Upper lobe of left lung (tissue), 6 donors: ENCODE measurements at places on chromosomes 11 and 22.
A peak's percentile ranks its signal among the peaks of the same experiment; 100 is the strongest.

- DNase-seq, result no peak
These were observed 74.4 kb downstream of the PANX1 start for GRCh38 chr11:94203070-94203469.

- DNase-seq, result peak; percentile 66
These were observed 29.8 kb downstream of the CAPN1 start for GRCh38 chr11:65211293-65212105.

- DNase-seq, result no peak
These were observed 41.1 kb downstream of the TNRC6B start for GRCh38 chr22:40218723-40219294.

DNA sequence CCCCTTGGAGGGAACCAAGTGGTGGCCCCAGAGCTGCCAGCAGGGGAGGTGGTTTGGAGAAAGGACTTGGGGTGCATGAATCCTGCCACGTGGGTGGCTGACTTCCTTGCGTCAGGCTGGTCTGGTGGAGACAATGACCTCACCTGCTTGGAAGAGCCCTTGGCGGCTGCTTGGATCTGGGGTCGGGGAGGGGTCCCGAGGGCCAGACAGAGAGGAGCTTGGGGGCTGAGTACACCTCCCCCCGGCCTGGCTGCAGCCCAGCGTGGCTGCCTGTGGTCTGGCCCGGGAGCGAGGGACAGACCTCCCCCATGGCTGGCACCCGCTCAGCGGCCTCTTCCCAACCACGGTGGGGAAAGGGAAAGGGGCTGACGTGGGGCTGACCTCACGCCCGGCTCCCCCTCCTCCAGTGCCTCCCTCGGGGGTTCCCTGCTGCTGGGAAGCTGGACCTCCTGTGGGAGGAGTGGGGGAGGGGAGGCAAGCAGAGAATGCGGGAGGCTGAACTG, 13.8 kb downstream of the LIF start:
- no peak for DNase-seq

DNA sequence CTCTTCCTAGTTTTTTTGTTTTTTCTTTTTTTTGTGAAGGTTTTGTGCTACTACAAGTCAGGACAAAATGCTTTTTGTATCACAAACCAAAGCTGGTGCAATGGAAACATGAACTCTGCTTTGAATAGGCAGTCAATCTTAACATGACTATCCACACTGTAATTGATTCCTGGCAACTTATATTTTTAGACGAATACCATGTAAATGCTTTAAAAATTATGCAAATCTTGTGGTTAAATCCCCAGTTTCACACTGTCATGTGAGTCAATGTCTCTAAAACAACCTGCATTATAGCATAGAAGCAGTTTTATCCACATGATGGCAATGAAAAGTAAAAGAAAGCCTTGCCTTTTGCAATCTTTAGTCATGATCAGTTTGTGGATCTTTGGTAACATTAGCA, 8.9 kb downstream of the TRPC6 start:
- no peak for DNase-seq

- no peak for DNase-seq
These were observed 25.0 kb downstream of the ARHGAP8 start for GRCh38 chr22:44777364-44777755.

DNA sequence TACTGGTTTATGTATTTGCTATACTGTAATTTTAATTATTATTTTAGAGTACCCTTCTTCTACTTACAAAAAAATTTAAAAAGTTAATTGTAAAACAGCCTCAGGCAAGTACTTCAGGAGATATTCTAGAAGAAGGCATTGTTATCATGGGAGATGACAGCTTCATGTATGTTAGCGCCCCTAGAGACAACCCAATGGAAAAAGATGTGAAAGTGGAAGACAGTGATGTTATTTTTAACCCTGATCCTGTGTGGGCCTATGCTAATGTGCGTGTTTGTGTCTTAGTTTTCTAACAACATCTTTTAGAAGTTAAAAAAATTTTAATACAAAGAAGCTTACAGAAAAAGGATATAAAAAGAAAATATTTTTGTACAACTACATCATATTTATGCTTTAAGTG, 205.0 kb downstream of the FAM76B start:
- DNase-seq, result no peak

DNA sequence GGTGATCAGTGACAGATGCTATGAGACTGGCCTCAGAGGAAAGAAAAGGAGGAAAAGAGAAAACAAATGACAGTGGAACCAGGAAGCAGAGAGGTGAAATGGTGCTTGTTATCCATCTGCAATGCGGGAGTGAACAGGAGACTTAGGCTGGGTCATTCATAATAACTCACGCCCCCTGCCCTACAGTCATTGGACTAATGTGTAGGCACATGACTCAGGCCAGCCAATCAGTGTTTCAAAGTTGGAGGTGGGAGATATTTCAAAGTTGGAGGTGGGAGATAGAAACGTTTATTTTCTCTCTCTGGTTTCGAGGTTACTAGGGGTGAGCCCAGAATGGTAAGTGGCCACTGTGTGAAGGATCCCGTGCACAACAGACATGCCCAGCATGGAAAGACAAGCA, 30.3 kb downstream of the SLC22A6 start:
- DNase-seq, result no peak

DNA sequence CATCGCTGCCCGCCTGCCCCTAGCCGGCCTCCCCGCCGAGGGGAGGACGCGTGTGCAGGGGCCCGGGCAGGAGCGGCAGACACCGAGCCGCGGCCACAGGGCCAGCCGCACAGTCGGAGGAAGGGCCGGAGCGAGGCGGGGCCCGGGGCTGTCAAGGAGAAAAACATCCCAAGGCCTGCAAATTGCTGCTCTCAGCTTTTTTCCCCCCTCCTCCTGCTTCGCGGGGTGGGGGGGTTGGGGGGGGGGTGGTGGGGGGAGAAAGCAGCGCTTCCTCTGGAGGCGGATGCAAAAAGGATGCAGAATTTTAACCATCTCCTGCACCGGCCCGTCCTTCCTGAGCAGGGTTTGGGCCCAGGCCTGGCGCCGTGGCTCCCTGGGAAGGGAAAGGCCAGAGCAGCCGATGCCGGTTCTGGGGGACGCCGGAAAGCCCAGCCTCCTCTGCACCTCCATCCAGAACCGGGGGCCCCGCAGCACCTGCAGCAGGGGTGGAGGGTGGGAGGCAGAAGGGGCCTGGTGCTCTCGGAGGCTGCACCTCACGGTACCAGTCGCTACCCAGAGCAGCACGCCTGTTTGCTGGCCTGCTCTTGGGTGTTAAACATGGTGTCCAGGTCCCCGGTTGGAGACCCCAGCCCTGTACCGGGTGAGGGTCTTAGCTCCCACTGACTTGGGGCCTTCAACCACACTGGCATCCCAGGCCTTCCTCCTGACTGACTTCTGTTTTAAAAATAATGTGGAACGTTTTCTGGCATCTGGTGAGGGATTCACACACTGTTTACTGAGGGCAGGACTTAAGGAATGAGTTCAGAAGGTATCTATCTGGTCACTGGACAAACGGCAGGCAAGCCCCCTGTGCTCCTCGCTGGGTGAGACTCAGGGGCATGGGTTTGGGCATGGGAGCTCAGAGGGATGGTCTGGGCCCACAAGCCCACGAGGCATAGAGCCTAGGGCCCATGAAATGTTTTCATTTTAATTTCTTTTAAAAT, 77.4 kb upstream of the WNT7B start:
- DNase-seq, result peak; percentile 93

DNA sequence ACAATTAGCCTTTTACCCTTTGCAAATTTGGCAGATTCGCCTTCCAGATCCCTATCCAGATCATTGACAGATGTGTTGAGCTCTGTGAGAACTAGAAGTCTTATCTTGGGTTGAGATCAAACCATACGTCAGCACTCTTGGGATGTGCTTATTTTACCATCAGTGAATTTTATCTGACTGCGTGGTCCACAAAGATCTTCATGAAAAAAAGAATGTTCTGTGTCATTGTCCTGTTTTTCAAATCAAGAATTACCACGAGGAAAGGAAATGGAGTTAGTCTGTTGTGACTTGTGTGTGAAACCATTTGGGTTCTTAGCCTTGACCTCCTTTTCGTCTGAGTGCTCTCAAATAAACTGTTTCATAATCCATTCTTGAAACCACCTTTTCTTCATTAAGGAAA, 86.2 kb upstream of the SORL1-AS1 start:
- no peak for DNase-seq

DNA sequence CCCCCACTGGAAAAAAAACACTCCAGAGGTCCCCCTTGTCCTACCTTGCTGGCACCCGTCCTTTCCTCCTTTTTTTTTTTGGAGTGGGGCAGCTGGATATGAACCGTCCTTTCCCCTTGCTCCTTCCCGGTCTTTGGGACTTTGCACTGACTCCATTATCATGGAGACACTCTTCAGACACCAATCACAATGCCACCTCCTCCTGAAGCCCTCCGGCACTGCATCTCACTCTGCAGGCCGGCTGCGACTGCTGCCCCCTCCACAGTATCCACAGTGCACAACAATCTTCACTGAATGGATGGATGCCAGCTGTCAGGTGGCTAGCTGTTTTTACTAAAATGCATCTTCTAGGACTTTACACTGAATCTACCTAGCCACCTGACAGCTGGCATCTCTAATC, 12.7 kb upstream of the RGL4 start:
- DNase-seq, result no peak

- DNase-seq, result no peak
These were observed 459.1 kb downstream of the MIAT start for GRCh38 chr22:27116312-27117086.

GRCh38 chr11:27701355-27702105, 1.3 kb upstream of the BDNF start:
- peak; percentile 22 for DNase-seq

- DNase-seq, result peak; percentile 92
These were observed at the start of gene CCND1 for GRCh38 chr11:69640995-69641581. Gene CCND1 (plus strand): TSS chr11:69641156. CDS start chr11:69641314, 158 bp downstream.

GRCh38 chr11:114263513-114264170, 32.6 kb upstream of the NNMT start:
- DNase-seq, result no peak

GRCh38 chr11:75524665-75525432, 892 bp downstream of the GDPD5 start:
- DNase-seq, result peak; percentile 88

DNA sequence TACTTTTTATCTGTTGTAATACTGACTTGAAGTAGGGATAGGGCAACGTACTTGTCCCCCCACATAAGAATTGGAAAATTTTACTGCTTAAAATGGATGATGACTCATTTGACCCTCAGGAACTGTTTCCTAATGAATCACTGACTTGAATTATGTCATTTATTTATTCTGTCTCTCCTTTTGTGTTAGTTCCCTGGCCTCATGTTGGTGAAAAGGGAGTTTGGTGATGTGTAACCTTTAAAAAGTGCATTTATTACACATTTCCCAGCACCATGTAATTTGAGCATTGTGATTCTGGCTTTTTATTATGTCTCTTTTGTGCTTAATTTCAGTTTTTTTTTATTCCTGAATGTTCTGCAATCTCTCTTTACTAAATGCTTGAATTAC, 20.3 kb upstream of the PGM2L1 start:
- no peak for DNase-seq

GRCh38 chr11:1860108-1860507, 7.2 kb downstream of the LSP1 start:
- DNase-seq, result no peak

- no peak for DNase-seq
These were observed 18.0 kb downstream of the CNTF start for GRCh38 chr11:58640386-58641023.

GRCh38 chr22:46985507-46985882, 223.0 kb downstream of the TBC1D22A start:
- no peak for DNase-seq

- no peak for DNase-seq
These were observed 59.7 kb upstream of the LMO1 start for GRCh38 chr11:8323161-8323935.

- no peak for DNase-seq
These were observed 204.6 kb downstream of the DBX1 start for GRCh38 chr11:19955660-19956059.

DNA sequence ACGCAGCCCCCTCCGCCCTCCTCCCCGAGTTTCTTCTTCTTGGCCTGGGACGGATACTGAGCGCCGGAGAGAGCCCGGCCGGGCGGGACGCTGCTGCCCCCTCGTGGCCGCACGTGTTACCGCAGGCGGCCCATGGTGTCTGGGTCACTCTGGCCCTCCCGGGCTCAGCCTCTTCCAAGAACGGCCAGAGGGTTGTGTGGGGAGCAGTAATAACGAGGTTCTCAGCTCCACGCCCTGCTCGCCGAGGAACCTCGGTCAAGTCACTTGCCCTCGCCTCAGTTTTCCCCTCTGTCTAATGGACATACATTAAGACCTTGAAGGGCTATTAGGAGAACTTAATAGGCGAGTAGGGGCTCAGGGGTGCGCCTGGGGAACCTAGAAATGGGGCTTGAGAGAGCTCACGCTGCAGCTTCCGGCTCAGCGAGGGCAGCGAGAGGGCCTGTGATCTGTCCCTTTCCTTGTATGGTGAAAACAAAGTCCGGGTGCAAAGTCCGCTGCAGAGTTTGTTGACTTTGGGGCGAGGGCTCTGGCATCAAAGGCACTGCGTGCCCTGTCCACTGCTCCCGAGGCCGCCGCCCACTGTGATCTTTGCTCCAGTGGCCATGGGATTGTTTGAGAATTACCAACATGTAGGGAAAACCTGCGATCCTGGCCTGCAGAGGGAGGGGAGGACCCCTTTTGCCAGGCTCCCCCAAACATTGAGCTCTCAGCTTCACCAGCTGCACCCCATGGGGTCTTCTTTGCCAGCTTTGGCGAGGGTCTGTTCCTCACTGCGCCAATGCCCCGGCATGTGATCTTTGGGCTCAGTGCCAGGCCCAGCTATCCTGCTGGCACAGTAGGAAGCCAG, 14.4 kb upstream of the LRP5 start:
- DNase-seq, result peak; percentile 97

DNA sequence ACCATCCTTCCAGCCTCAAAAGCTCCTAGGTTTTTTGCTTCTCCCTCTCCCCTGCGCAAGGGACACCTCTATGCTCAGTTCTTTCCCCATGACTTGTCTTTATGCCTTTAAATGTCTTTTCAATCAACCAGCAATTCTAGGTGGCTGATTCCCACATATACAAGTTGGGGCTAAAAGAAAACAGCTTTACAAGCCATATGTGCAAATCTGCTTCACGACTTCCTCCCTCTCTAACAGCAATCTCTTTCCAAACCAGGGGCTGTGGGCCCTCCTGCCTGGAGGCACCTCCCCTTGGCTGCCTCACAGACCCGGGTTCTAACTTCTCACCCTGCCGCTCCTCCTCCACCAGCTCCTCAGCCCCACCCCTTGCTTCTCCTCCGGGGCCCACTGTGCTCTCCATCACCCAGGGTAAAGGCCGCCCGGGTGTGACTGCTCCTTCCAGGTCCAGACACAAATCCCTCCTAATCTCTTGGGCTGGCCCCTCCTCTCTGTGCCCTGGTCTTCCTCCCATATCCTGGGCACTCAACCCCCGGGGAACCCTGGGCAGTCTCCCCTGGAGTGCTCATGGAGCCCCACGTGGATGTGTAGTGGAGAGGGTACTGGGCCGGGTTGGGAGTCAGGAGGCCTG, 14.1 kb downstream of the TMPRSS13 start:
- DNase-seq, result no peak

DNA sequence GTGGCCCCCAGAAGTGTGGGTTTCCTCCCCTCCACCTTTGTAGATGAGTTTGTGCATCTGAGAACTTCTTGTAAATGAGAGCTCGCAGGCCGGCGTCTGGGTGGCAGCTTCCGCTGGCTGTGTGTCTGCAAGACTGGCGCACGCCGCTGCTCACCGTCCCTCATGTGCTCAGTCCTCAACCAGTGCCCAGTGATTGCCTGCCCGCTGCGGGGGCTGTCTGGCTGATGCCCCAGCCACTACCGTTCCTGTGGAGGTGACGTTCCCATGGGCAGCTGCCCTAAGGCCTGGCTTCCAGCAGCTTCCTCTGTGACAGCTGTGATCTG, 8.8 kb downstream of the TBX1 start:
- DNase-seq, result no peak

GRCh38 chr22:44542561-44543222, 44.7 kb upstream of the RTL6 start:
- no peak for DNase-seq

GRCh38 chr22:37266581-37267134, 15.7 kb upstream of the CYTH4 start:
- no peak for DNase-seq
